ENCODE measurements at places on chromosomes 3 and 15. TPM values are rescaled to one million over a fixed set of nuclear protein-coding genes. Genes with fewer than 3 reads are reported as not detected.

DNA sequence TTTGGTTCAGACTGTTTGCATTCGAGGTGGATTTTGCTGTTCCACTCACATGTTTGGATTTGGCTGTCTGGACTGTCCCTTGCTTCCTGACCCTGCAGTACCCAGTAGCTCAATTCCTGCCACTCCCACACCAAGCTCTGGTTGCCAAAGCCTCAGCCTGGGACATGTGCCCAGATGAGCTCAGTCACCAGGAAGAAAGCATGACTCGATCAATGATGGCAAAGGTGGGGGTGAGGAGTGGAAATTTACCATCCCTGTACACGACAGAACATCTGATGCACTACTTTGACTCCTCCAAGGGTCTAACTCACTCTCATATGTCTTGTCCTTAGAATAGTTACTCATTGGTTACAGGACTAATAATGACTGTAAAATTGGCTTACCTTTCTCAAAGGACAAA is 45.2 kb downstream of the ZNF385D start:
- H3K27ac ChIP-seq, result no peak overlapping the region
- no peaks in the 10 kb centered on the region for H3K36me3 ChIP-seq

GRCh38 chr3:122100083-122100482 is 44.9 kb downstream of the CD86 start:
- no peak overlapping the region for H3K27ac ChIP-seq
- no peaks in the 10 kb centered on the region for H3K36me3 ChIP-seq
- H3K27me3 ChIP-seq, result no peaks in the 10 kb centered on the region
- DNase-seq, result no peak
- H3K4me3 ChIP-seq, result no peak overlapping the region

GRCh38 chr3:185630182-185630622 is 44.1 kb downstream of the SENP2 start:
- no peak overlapping the region for H3K27ac ChIP-seq
- H3K4me1 ChIP-seq, result peaks cover 8% of the 10 kb centered on the region
- H3K4me3 ChIP-seq, result no peak overlapping the region
- no peak for DNase-seq
- peaks cover 26% of the 10 kb centered on the region for H3K36me3 ChIP-seq

DNA sequence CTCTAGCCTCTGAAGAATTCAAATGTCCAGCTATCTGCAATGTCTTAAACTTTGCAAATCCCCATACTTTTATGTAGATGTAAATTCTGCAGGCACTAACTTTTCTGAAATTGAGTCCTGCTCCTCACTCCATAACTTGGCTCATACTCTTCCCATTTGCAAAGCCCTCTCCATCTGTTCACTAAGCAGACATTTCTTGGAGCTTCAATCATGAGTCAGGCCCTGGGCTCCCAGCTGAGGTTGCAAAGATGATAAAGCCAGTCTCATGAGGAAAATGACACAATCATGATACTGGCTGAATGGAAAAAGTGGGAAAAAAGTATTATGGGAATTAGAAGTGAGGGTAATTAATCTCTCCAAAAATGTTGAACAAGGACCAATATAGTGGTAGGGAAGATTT is 507.6 kb downstream of the NR2F2 start:
- H3K4me1 ChIP-seq, result no peaks in the 10 kb centered on the region
- DNase-seq, result no peak
- H3K27ac ChIP-seq, result no peak overlapping the region
- H3K36me3 ChIP-seq, result no peaks in the 10 kb centered on the region

- DNase-seq, result no peak
- peaks cover 7% of the 10 kb centered on the region for H3K27me3 ChIP-seq
- no peaks in the 10 kb centered on the region for H3K36me3 ChIP-seq
- no peak overlapping the region for H3K4me3 ChIP-seq
These were observed 302.5 kb upstream of the AZI2 start for GRCh38 chr3:28651159-28651558.

DNA sequence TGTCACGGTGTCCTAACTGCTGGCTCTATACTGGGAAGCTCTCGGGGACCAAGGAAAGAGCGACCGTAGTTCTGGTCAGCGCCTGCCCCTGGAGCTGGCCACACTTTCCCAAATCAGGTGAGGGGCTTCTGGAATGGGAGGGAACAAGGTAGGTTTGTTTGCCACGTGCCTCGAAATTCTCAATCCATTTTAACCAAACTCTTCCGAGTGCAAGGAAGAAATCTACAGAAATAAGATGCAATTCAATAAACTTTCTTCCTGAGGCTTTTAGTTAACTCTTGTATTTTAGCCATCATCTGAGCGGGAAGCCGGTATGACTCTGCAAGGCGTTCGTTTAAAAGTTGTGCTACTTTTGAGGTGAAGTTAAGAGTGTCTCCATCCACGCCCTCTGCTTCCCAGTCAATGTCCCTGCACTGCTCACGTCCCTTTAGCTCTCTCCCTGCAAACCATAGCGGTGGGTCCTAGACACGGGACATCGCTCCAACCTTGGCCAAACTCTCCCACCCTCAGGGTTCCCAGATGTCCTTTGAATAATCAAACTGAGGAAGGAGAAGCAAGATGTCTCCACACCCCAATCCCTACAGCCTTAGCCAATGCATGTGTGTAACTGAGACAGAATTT is 597 bp downstream of the AGTR1 start:
- H3K4me1 ChIP-seq, result no peaks in the 10 kb centered on the region
- H3K27ac ChIP-seq, result no peak overlapping the region
- H3K27me3 ChIP-seq, result peaks cover 19% of the 10 kb centered on the region
- no peaks in the 10 kb centered on the region for H3K36me3 ChIP-seq
- no peak overlapping the region for H3K4me3 ChIP-seq
- no peak for DNase-seq

DNA sequence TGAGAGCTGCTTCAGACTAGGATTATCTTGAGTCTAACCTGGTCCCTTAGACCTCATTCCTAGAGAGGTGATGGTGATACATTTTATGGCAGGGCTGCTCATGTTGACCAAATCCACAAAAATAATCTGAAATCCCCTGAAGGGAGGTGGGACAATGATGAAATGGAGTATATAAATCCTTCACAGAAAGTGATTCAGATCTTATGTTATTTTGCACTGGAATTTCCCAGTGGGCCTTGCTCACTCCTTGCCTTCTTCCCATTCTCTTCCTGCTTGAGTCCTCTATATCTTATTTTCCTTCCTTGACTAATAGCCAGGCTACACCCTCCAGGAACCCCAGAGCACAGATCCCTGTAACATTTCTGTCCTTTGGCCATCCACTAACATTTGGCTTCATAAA is 10.4 kb upstream of the TMEM202 start:
- DNase-seq, result no peak
- no peaks in the 10 kb centered on the region for H3K4me1 ChIP-seq
- H3K4me3 ChIP-seq, result no peak overlapping the region
- no peak overlapping the region for H3K27ac ChIP-seq
- no peaks in the 10 kb centered on the region for H3K36me3 ChIP-seq
- H3K27me3 ChIP-seq, result peaks cover 8% of the 10 kb centered on the region

DNA sequence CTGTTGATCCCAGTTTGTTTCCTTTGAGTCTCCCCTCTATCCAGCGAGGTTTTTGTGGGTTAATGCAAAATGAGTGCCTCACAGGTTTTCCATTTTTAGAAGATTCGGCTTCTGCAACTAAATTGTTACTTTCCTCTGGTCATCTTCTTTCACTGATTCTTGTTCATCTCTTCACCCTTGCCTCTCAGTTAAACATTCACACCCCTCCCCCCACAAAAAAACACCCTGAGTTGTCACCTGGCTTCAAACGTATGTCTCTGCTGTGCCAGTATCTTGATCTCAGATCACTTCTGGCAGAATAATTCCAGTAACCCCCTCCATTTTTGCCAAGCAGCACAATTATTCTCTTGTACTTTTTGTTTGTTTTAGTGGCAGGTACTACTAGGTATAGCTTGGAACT is 12.3 kb upstream of the CLDN16 start:
- no peak overlapping the region for H3K27ac ChIP-seq
- H3K27me3 ChIP-seq, result peaks cover 22% of the 10 kb centered on the region
- no peaks in the 10 kb centered on the region for H3K36me3 ChIP-seq
- H3K4me1 ChIP-seq, result no peaks in the 10 kb centered on the region
- no peak for DNase-seq
- H3K4me3 ChIP-seq, result no peak overlapping the region

- H3K4me3 ChIP-seq, result no peak overlapping the region
- no peak overlapping the region for H3K27ac ChIP-seq
- DNase-seq, result peak; percentile 31
- no peaks in the 10 kb centered on the region for H3K36me3 ChIP-seq
These were observed 188.4 kb downstream of the ABHD5 start for GRCh38 chr3:43879166-43879565.

- no peak overlapping the region for H3K27ac ChIP-seq
- H3K4me1 ChIP-seq, result no peaks in the 10 kb centered on the region
- H3K36me3 ChIP-seq, result no peaks in the 10 kb centered on the region
- H3K4me3 ChIP-seq, result no peak overlapping the region
These were observed 123.1 kb upstream of the UMPS start for GRCh38 chr3:124607163-124607562.

- no peaks in the 10 kb centered on the region for H3K36me3 ChIP-seq
- no peak for DNase-seq
- H3K4me1 ChIP-seq, result no peaks in the 10 kb centered on the region
- H3K27me3 ChIP-seq, result no peaks in the 10 kb centered on the region
- H3K4me3 ChIP-seq, result no peak overlapping the region
These were observed 7.3 kb downstream of the TP63 start for GRCh38 chr3:189638276-189639031.

DNA sequence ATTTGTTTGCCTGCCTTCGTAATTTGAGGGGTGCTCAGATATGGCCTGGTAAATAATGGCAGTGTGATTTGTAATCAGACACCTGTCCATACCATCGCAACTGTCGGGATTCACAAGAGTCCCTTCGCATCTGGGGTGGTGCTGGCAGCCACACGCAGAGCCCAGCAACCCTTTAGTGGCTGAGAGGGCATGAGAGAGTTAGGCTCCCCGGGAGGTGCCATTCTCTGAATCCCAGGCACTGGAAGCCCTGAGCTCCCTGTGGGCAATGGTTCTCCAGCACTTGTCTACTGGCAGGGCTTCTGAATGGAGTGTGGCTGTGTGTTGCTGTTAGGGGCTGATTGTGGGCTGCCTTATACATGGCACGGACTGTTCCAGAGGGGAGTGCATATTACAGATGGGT is 230.1 kb downstream of the EBLN2 start:
- no peak for DNase-seq
- H3K27ac ChIP-seq, result no peak overlapping the region
- peaks cover 4% of the 10 kb centered on the region for H3K27me3 ChIP-seq
- H3K36me3 ChIP-seq, result no peaks in the 10 kb centered on the region
- H3K4me3 ChIP-seq, result no peak overlapping the region

DNA sequence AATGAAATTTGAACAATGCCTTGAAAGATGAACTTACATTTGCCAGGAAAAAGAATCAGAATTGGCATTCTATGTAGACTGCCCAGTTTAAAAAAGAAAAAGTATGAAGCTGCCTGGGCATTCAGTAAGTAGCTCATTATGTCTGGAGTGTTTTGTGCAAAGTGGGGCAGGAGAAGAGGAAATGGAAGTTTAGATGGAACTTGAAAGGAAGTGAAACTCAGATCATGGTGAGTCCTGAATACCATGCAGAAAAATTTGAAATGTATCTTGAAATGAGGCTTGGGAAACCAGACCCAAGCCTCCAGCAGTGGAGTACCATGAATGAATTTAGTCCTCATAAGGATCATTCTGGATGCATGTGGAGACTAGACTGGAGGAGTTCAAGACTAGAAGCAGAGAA is 4.8 kb upstream of the MORC1 start:
- no peak for DNase-seq
- H3K4me1 ChIP-seq, result no peaks in the 10 kb centered on the region
- no peak overlapping the region for H3K4me3 ChIP-seq
- H3K27ac ChIP-seq, result no peak overlapping the region
- H3K36me3 ChIP-seq, result peaks cover 2% of the 10 kb centered on the region

DNA sequence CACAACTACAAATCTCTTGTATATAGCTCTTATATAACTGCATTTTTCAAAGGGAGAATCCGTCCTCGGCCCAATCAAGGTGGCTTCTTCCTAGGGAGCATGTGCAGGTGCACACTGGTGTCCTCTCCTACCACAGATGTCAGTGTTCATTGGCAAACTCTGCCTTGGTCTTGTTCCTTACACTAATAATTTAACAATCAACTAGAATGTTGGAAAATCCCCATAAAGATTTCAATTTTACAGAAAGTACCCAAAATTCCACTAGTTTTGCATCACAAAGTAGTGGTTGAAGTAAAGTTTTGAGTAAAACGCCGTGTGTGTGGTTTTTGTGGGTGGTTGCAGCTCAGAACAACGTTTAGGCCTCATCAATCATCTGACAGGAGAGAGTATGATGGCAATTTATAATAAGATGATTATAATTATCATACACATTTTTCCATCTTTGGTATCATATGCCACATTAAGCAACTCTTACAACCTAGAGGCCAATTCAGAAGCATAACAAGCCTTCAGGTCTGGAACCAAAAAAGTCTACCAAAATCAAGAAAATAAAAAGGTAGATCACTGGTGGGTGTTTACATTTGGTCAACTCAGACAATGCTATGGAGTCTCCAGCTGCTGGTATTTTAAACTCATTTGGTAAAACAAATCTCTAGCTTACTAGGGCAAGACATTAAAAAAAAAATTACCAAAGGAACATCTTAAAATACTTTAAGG is 128.9 kb upstream of the BHLHE40 start:
- H3K4me1 ChIP-seq, result peaks cover 84% of the 10 kb centered on the region
- H3K27ac ChIP-seq, result peak overlapping the region; percentile 98
- H3K36me3 ChIP-seq, result peaks cover 22% of the 10 kb centered on the region
- DNase-seq, result peak; percentile 84

DNA sequence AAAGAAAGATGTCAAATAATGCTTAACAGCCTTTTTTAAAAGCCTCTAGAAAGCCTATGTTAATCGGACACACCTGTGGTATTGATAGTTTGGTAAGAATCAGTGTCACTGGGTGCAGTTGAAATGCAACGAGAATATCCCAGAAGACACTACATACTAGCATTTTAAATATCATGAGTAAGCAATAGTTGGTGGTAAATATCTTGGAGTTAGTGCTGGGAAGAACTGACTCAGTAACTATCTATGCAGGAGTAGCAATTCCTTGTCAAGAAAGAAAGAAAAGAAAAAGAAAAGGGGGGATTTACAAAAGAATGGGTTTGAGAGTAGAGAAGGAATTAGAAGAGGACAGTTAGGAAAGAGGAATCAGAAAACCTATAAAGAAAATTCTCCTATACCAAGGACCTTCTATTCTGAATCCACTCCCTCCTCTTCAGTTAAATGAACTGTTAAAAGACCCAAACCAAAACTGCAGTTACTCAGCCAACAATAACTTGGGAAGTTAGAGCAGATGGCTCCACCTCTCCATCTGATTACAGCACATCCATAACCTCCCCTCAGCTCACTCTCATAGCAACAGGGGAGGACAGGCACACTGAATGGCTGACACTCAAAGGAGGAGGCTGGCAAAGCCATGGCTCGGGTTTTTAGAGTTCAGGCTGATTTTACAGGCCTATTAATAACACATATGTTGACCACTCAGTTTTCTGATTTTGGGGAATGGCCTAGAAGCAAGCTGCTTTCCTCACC is 207.6 kb upstream of the MDFIC2 start:
- H3K4me3 ChIP-seq, result no peak overlapping the region
- no peak overlapping the region for H3K27ac ChIP-seq
- DNase-seq, result no peak

Gene RTP3
- not detected for total RNA-seq

Gene CILP
- total RNA-seq, result not detected

Gene XYLB
- 5.0 TPM for total RNA-seq

Gene CASR
- 0.05 TPM for total RNA-seq

Gene TMEM42
- total RNA-seq, result 10.9 TPM
